Activated CD8-positive, alpha-beta memory T cell treated with anti-CD3 and anti-CD28 coated beads for 4 hours (primary cell): ENCODE measurements at places on chromosomes 6 and 20.

DNA sequence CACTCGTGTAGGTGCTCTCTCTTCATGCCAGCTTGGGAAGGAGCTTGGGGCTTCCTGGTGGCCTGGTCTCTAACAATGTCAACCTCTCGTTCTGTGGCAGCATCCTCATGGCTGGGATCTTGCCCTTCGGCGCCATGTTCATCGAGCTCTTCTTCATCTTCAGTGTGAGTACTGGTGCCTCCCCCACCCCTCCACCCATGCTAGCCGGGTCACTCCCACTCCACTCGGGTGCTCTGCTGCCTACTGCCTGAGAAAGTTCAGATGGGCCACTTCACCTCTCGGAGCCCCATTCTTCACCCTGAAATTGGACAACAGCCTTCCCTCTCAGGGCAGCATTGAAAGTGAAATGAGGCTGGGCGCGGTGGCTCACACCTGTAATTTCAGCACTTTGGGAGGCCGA is 48.8 kb downstream of the TM9SF4 start:
- DNase-seq: no peak

DNA sequence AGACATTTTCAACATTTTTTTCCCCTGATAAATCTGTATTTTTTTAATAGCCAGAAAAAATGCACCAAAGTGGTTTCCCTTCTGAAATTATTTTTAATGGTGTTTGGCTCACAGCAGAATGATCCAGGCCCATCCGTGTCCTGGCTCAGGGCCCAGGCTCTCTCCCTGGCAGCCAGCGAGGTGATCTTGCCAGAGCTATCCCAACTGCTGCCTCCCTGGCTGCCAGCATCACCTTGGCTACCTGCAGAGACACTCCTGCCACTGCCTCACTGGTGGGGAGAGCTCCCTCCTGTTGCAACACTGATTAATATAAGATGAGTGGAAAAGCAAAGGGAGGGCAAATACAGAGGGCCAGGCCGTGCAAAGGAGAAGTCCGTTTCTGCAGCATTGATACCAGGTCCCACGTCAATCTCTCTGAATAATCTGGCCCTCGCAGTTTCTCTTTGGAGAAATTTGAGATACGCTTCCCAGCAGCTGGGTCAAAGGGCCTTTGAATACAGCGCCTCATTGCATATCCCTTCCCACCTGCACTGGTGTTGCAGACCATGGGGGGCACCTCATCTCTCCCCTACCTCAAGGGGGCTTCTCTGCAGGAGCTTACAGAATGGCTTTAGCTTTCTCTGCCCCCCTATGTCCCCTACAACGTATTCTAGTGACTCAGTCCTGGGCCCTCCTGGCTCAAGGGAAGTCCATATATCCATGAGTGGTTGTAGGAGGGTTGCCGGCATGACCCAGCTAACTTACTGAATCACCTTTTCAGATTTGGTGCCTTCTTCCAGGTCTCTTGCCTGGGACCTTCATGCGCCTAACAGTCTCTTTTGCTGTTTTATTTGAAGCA is 12.8 kb upstream of the DSTN start:
- no peak for DNase-seq

GRCh38 chr6:43966853-43967718 is 160.2 kb downstream of the MRPL14 start:
- no peak for DNase-seq

DNA sequence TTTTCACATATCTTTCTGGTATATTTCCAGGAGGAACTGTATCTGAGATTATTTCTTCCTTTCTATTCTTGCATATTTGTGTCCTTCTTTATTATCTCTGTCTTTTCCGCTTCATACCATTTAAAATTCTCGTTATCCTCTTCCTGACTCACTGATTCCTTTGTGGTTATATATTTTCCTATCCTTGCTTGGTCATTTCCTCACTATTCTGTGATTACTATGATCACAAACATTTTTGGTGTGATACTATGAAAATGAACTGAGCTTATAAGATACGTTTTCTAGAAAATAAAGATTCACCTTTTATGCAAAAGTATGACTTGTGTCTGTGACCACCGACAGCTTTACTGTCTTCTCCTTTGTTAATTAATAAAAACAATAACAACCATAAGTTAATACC is 26.5 kb upstream of the MYCT1 start:
- DNase-seq: no peak

- DNase-seq: no peak
These were observed 237.5 kb upstream of the RSPO3 start for GRCh38 chr6:126880964-126881363.

GRCh38 chr6:123434186-123434585 is 202.6 kb downstream of the TRDN start:
- no peak for DNase-seq

DNA sequence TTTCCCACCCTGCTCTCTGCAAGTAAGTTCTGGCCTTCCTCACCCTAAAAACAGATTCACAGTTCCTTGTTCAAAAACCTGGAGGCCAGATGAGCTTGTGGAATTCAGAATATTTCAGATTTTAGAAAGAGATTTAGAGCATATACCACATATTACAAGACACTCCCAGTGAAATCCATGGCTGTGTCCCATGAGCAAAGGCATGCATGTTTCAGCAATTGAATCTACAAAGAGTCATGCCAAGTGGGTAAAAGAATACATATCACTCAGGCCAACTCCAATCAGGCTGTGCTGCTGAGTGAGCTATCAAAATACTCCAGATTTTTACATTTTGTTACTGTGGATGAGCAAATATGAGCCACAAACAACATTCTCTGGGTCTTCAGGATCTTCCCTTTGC is 10.2 kb upstream of the NEDD9 start:
- no peak for DNase-seq

DNA sequence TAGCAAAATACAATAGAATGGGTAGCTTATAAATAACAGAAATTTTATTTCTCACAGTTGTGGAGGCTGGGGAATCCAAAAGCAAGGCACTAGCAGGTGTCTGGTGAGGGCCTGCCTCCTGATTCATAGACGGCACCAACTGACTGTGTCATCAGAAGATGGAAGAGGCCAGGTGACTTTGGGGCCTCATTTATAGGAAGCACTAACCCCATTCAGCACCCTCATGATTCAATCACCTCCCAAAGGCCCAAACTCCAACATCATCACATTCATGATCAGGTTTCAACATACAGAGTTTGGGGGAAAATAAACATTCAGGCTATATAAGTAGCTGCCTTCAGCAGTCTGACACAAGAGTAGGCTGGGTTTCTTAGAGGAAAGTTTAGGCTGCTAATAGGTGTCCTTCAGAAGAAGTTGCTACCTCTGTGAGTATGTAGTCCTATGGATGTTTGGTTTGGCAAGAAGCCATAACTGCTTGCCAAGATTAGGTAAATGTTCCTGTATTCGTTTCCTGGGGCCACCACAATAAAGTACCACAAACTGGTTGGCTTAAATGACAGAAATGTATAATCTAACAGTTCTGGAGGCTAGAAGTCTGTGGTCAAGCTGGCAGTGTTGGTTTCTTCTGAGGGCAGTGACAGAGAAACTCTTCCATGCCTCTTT is 48.8 kb downstream of the NT5E start:
- DNase-seq: no peak

GRCh38 chr6:35076997-35077712 is 64.0 kb downstream of the TCP11 start:
- DNase-seq: no peak

GRCh38 chr6:26501482-26501986 is 1.4 kb downstream of the BTN1A1 start:
- DNase-seq: no peak

DNA sequence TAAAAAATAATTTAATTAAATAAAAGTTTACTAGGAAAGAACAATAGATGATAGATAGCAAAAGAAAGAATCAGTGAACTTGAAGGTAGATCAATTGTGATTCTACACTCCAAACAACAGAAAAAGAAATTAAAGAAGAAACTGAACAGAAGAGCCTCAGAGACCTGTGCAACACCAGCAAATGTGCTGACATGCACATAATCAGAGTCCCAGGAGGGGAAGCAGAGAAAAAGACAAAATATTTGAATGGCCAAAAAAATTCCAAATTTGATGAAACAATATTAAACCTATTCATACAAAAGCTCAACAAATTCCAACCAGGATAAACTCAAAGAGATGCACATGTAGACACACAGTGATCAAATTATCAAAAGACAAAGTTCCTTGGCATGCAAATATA is 267.5 kb upstream of the OPRM1 start:
- no peak for DNase-seq

- no peak for DNase-seq
These were observed 315.6 kb upstream of the CITED2 start for GRCh38 chr6:139690007-139690406.

DNA sequence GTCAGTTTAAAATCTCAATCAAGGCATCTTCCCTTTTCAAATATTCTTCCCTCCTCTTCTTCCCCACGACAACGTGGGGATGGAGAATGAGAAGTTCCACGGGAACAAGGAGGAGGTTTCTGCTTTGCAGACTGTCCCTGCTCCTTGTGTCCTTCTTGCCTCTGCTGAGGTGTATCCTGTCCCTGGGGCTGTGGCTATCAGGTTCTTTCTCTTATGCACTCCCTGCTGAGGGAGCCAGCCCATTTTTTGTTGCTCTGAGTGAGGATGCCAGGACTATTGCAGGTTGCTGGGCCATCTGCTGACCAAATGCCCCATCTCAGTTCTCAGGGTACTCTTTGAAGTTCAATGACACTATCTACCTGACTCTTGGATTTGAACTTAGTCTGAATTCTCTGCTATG is 533.6 kb downstream of the RNF144B start:
- DNase-seq: no peak

- no peak for DNase-seq
These were observed 606 bp downstream of the ID4 start for GRCh38 chr6:19837511-19838441.

GRCh38 chr20:14334306-14334930 is 3.0 kb downstream of the FLRT3 start:
- DNase-seq: no peak

- no peak for DNase-seq
These were observed 13.9 kb downstream of the SLA2 start for GRCh38 chr20:36632147-36632486.

DNA sequence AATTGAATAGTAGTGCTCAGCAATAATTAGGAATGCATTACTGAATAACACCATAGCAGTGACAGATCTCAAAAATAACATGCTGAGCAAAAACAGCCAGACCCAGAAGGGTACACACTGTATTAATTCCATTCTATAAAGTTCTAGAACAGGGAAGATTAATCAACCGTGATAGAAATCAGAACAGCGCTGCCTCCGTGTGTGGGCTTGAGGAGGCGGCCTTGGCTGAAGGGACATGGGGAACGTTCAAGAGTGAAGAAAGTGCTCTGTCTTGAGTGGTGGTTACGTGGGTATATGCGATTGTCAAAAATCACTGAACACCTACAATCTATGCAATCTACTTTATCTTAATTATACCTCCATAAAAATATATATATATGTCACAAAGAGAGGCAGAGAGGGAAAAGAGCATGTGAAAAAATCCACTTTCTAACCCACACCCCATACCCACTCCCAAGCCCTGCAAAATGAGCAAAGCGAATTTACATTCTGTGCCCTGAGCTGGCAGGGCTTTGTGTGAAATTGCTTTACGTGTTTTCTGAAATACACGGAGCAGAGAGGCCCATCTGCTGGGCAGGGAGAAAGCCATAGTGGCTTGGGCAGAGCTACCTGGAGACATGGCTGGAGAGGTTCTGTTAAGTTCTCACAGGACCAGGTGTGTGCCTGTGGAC is 74.4 kb downstream of the NFATC2 start:
- no peak for DNase-seq

- no peak for DNase-seq
These were observed 51.3 kb upstream of the GLP1R start for GRCh38 chr6:38997128-38997761.

- no peak for DNase-seq
These were observed 21.0 kb upstream of the RIN2 start for GRCh38 chr20:19737025-19737424.

DNA sequence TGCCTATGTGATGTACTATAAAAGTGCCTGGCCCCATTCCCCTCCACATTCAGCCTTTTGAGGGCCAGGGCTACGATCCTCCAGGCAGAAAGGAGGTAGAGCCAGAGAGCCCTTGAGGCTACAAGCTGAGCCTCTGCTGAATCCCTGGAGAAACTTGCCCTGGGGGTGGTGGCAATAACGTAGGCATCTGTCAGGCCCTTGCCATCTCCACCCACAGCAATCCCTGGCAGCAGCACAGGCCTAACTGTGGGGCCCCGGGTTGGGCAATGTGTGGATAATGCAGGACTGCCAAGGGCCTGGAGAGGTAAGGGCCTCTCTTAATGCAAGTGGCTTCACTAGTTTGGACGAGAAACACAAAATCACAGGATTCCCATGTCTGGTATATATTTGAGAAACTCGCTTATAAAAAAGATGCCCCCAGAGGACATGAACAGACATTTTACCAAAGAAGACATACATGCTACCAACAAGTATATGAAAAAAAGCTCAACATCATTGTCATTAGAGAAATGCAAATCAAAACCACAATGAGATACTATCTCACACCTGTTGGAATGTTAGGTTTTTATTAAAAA is 99.0 kb downstream of the QRSL1 start:
- DNase-seq: no peak

GRCh38 chr20:34824452-34824805 is 1.0 kb downstream of the NCOA6 start:
- DNase-seq: peak; percentile 57

- DNase-seq: no peak
These were observed 45.3 kb downstream of the JARID2 start for GRCh38 chr6:15290962-15291704.

- no peak for DNase-seq
These were observed 1.5 kb downstream of the RALY start for GRCh38 chr20:33995053-33995831.

GRCh38 chr6:36662827-36663256 is 15.7 kb upstream of the CDKN1A start:
- no peak for DNase-seq

GRCh38 chr6:78526432-78526831 is 340.9 kb upstream of the IRAK1BP1 start:
- no peak for DNase-seq

DNA sequence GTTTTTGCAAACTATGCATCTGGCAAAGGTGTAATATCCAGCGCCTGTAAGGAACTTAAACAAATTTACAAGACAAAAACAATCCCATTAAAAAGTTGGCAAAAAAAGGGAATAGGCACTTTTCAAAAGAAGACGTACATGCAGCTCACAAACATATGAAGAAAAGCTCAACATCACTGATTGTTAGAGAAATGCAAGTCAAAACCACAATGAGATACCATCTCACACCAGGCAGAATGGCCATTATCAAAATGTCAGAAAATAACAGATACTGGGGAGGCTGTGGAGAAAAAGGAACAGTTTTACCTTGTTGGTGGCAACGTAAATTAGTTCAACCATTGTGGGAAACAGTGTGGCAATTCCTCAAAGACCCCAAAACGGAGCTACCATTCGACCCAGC is 54.2 kb downstream of the TSBP1 start:
- no peak for DNase-seq

- peak; percentile 48 for DNase-seq
These were observed 605 bp upstream of the PPP1R16B start for GRCh38 chr20:38804682-38805501.
